ENCODE measurements at places on chromosomes 11 and 22. TPM values are rescaled to one million over a fixed set of nuclear protein-coding genes. Genes with fewer than 3 reads are reported as not detected.

DNA sequence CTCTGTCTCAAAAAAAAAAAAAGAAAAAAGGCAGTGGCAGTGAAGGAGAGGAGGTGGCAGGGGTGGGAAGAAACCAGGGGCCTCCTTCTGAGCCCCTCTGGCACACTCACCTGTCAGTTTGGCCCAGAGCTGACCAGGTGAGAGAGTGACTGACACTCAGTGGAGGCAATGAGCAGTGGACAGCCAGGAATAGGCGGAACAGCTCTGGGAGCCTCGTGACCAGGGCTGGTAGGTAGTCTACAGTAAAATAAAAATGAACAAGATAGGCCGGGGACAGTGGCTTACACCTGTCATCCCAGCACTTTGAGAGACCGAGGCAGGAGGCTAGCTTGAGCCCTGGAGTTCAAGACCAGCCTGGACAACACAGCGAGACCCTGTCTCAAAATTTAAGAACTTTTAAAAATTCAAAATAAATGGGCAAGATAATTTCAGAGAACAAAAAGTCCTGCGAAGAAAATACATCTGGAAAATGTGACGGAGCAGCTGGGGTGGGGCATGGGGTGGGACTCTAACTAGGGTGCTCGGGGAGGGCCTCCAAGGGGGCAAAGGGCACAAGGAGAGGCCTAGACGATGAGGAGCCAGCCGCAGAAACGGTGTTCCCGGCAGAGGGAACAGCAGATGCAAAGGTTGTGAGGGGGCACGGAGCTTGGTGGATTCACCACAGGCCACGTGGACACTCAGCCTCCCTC lies 3.8 kb upstream of the PDXP start:
- DNase-seq: no peak

- no peak for DNase-seq
These were observed 102.7 kb downstream of the BRD1 start for GRCh38 chr22:49724893-49725489.

DNA sequence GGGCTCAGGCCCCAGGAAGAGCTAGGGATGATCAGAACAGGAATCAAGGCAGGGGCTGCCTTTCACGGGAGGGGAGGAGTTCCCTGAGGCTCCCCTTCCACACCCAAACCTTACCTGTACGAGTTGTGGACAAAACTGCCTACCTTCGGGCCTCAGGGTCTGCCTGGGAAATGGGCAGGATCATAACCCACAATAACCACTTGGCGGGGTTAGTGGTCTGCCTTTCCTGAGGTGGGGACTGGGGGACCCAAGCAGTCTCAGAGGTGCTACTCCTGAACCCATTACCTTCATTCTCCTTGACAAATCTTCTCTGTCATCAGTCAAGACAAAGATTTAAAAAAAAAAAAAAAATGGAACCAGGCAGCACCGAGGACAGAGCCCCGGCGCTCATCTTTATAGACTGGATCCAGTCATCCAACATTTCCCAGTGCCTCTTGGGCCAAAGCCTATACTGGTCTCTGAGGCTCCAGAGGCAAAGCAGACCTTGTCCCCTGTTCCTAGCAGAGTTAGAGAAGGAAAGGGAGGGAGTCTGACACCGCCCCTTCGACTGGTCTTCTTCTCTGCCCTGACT lies 14.2 kb downstream of the P2RY6 start:
- no peak for DNase-seq

- DNase-seq: no peak
These were observed 380 bp upstream of the TTC17 start for GRCh38 chr11:43358279-43358800.

DNA sequence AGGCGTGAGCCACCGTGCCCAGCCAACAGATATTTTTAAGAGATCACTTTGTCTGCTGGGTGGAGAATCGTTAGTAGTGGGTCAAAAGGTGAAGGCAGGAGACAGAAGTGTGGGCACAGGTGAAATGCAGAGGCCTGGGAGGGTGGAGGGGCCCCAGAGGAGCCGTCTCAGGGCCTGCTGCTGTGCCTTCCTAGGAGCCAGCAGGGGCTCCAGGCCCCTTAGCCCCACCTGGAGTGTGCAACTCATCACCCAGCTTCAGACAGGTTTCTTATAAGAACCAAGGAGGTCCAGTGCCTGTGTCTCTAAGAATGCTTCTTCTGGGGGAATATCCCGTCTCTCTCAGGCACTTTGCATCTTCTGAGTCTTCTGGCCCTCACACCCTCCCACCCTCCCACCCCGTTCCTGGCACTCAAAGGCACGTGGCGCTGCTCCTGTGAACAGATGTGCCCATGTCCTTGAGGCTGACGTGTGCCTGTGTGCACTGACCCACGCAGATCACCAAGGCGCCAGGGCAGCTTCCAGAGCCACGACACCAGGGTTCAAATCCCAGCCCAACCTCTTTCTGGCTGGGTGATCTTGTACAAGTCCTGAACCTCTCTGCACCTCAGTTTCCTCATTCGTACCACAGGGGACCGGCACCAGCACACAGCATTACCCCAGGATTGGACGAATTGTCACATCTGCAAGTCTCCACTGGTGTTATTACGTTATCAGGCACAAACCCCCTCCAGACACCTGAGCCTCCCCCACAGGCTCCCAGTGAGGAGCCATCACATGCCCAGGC lies 3.4 kb downstream of the ARSA start:
- DNase-seq: no peak

The SLC29A2 gene
- total RNA-seq: not detected

The RAG1 gene
- total RNA-seq: 0.48 TPM

Measured in HFFc6 (cell line).